ENCODE measurements at places on chromosomes 1 and 21.

- peak overlapping the region; percentile 20 for H3K4me3 ChIP-seq
Measured at GRCh38 chr1:204545881-204546280, 29.7 kb downstream of the MDM4 start.

- H3K4me3 ChIP-seq = no peak overlapping the region
- no peaks in the 10 kb centered on the region for H3K36me3 ChIP-seq
- no peak for DNase-seq
- no peak overlapping the region for H3K27ac ChIP-seq
Measured at GRCh38 chr21:33033961-33034413, 8.3 kb downstream of the OLIG2 start.

DNA sequence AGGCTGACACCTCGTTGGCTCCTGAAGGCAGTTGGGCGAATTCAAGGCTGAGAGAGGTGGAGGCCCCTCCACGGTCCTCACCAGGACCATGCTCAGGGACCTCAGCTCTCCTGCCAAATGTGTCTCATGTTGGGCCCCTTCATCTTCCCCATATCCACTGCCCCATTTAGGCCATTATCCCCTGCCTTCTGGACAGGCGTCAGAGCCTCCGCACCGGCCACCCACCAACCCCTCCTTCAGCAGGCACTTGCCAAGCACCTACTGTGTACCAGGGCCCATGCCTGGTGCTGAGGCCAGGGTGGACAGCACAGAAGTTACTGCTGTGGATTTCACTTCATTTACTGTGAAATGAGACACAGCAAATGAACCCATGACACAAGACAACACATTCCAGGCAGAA is 325.8 kb downstream of the MATN1 start:
- H3K4me1 ChIP-seq = no peaks in the 10 kb centered on the region
- no peak for DNase-seq
- H3K36me3 ChIP-seq = no peaks in the 10 kb centered on the region
- H3K27ac ChIP-seq = no peak overlapping the region
- peaks cover 16% of the 10 kb centered on the region for H3K27me3 ChIP-seq

GRCh38 chr1:154744352-154745035 is 125.6 kb downstream of the KCNN3 start:
- no peaks in the 10 kb centered on the region for H3K27me3 ChIP-seq
- H3K4me1 ChIP-seq = peaks cover 60% of the 10 kb centered on the region
- DNase-seq = no peak
- no peaks in the 10 kb centered on the region for H3K36me3 ChIP-seq

GRCh38 chr1:64363616-64364015 is 106.3 kb upstream of the CACHD1 start:
- H3K4me3 ChIP-seq = no peak overlapping the region
- no peaks in the 10 kb centered on the region for H3K4me1 ChIP-seq
- no peak for DNase-seq
- H3K27ac ChIP-seq = no peak overlapping the region
- H3K27me3 ChIP-seq = no peaks in the 10 kb centered on the region

DNA sequence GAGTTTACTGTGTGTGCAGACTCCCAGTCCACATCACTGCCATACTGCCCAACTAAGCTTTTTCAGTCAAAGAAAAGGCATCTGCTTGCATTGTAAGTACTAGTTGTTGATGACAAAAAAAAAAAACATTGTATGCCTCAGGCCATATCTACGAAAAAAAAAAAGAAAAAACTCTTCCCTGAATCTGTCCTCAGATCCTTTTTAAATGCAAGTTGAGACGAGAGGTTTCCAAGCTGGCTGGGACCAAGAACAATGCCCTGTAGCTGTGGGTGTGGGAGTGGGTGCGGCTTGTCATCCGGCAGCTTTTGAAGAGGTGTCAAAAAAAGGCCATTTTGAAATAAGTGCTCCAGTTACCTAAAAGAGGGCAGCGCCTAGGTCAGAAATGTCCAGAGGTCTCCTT is 29.2 kb upstream of the HHAT start:
- H3K27ac ChIP-seq = no peak overlapping the region
- H3K4me1 ChIP-seq = no peaks in the 10 kb centered on the region
- H3K36me3 ChIP-seq = no peaks in the 10 kb centered on the region
- H3K4me3 ChIP-seq = no peak overlapping the region
- DNase-seq = no peak

- DNase-seq = no peak
- no peak overlapping the region for H3K27ac ChIP-seq
- H3K4me3 ChIP-seq = no peak overlapping the region
- peaks cover 77% of the 10 kb centered on the region for H3K36me3 ChIP-seq
- H3K27me3 ChIP-seq = no peaks in the 10 kb centered on the region
- H3K4me1 ChIP-seq = no peaks in the 10 kb centered on the region
Measured at GRCh38 chr1:42191319-42191718, 26.8 kb upstream of the GUCA2A start.

DNA sequence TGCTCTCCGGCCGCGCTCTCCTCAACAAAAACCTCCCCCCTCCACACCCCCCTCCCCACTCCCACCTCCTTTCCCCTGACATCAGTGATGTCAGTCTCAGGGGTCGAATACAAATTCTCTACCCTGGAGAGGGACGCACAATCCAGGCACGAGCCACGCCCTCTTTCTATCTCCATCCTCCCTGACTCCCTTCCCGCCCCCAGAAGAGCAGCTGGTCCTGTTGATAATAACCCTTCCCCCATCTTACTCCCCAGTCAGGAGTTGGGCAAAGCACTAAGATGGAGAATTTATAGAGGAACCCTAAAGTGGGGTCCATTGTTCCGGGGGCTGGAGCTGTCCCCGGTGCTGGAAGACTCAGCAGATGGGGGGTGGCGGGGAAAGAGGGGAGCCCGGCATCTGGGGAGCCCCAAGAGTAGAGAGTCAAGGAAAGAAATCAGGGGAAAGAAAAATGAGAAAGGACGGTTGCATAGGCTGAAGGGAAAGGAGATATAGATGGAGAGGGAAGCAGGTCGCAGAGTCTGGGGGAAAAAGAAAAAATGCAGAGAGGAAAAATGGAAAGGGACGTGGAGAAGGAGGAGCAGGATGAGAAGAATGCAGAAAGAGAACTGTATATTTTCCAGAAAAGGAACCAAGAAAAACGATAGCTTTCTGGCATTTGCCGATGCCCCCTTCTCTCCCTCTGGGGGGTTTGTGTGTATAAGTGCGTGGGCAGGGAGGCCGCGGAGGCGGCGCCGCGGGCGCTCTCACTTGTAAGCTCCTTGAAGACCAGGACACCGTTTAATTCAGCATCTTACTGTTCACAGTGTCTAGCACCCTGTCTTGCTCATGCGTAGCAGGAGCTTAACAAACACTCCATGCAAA is at the start of gene CELF3:
CELF3 (minus strand) TSS at position 33 of the 861 bp plus-strand sequence. CDS start 783 bp downstream, outside the sequence.
- H3K4me3 ChIP-seq = no peak within 1 kb of the TSS
- no peaks in the 10 kb centered on the region for H3K4me1 ChIP-seq
- no peak within 1 kb of the TSS for H3K27ac ChIP-seq
- peaks cover 63% of the 10 kb centered on the region for H3K27me3 ChIP-seq
- H3K36me3 ChIP-seq = no peaks in the 10 kb centered on the region

DNA sequence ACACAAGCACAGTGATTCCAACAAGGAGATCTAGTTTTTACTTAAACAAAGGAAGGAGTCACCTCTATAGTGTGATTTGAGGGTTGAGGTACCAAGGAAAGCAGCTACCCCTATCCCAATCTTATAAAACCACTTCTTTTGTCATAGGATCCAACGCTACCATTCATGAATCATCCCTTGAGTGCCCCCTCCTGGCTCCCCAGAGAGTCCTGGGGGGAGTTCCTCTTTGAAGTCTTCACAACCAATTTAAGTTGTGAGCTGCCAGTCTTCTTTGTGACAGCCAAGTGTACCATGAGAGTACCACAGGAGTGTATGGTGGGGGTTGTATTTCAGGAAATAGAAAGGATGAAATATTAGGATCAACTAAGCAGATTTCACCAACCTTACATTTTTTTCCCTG is 39.1 kb upstream of the NHLH2 start:
- no peaks in the 10 kb centered on the region for H3K4me1 ChIP-seq
- H3K4me3 ChIP-seq = no peak overlapping the region
- DNase-seq = no peak
- no peak overlapping the region for H3K27ac ChIP-seq

DNA sequence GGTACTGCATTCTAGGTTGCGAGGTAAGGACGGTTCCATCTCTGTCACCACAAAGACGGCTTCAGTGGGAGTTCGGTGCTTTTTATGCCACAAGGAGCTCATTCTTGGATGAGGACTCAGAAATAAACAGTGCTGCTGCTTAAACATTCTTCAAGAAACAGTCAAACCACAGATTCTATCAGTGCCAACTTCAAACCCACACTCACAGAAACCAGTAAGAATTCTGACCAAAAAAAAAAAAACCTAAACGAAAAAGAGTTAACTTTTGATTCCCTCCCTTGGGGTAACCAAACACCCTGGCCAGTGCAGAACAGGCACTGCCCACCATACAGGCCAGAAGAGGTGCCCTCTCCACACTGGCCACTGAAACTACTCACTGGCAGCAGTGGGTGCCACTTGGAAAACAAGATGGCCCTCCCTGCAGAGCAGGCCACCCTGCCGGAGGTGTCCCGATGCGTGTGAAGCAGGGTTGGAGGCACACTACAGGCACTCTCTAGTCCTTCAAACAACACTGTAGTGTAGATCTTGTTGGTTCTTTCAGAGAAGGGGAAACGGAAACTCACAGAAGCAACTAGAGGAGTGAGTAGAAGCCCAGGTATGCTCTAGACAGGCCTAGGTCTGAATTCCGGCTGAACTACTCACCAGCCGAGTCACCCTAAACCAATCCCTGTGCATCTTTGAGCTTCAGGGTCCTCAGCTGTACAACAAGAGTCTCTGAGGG is 87.3 kb upstream of the TLR5 start:
- DNase-seq = peak; percentile 44
- H3K27me3 ChIP-seq = peaks cover 5% of the 10 kb centered on the region
- peak overlapping the region; percentile 69 for H3K27ac ChIP-seq
- H3K4me1 ChIP-seq = peaks cover 72% of the 10 kb centered on the region
- H3K36me3 ChIP-seq = no peaks in the 10 kb centered on the region

- H3K4me3 ChIP-seq = no peak overlapping the region
- DNase-seq = no peak
- H3K4me1 ChIP-seq = no peaks in the 10 kb centered on the region
- H3K27me3 ChIP-seq = no peaks in the 10 kb centered on the region
Measured at GRCh38 chr1:173392895-173393658, 84.1 kb upstream of the PRDX6 start.

- H3K4me1 ChIP-seq = no peaks in the 10 kb centered on the region
- no peak overlapping the region for H3K4me3 ChIP-seq
- H3K36me3 ChIP-seq = no peaks in the 10 kb centered on the region
- no peak overlapping the region for H3K27ac ChIP-seq
Measured at GRCh38 chr1:168098534-168099320, 38.0 kb downstream of the GPR161 start.

DNA sequence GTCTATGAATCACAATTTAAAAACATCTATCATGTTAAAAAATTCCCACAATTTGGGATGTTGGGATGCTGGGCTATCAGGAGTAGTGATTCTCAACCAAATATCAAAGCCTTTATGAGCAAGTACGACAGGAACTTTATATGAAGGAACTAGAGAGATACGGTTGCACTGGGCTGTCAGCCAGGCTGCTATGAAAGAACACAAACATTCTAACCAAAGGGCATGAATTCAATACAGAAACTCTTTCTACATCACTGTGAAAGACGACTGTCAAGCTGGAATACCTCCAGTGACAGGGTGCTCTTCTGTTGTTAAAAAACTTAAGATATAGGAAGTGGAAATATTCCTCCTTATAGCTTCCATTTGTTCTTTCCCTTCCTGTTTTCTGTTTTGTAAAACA is 9.8 kb downstream of the CACNA1E start:
- no peaks in the 10 kb centered on the region for H3K36me3 ChIP-seq
- H3K27ac ChIP-seq = no peak overlapping the region
- H3K4me3 ChIP-seq = no peak overlapping the region
- peaks cover 2% of the 10 kb centered on the region for H3K27me3 ChIP-seq

GRCh38 chr1:185880779-185881333 is 146.7 kb downstream of the HMCN1 start:
- no peak overlapping the region for H3K4me3 ChIP-seq
- H3K27me3 ChIP-seq = no peaks in the 10 kb centered on the region
- no peaks in the 10 kb centered on the region for H3K36me3 ChIP-seq
- no peak overlapping the region for H3K27ac ChIP-seq
- DNase-seq = no peak
- no peaks in the 10 kb centered on the region for H3K4me1 ChIP-seq

DNA sequence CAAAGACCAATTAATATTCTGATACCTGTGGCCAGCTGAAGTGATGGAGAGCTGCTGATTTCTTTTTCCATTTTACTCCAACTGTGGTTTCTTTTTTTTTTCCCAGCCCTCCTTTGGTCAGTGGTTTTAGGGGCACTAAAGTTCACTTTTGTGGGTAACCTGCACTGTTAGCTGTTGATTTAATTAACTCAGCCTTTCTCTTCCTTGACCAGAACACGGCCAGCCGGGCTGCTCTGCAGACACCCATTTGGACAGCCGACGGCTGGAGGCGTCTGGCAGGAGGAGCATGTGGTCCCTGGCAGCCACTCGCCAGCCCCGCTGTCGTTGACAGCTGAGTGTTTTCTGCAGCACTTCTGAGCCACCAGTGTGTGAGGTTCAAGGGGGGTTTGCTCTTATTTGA is 136.2 kb upstream of the RUNX3 start:
- H3K27ac ChIP-seq = peak overlapping the region; percentile 52
- DNase-seq = no peak
- peaks cover 72% of the 10 kb centered on the region for H3K4me1 ChIP-seq
- H3K36me3 ChIP-seq = no peaks in the 10 kb centered on the region
- H3K27me3 ChIP-seq = no peaks in the 10 kb centered on the region

DNA sequence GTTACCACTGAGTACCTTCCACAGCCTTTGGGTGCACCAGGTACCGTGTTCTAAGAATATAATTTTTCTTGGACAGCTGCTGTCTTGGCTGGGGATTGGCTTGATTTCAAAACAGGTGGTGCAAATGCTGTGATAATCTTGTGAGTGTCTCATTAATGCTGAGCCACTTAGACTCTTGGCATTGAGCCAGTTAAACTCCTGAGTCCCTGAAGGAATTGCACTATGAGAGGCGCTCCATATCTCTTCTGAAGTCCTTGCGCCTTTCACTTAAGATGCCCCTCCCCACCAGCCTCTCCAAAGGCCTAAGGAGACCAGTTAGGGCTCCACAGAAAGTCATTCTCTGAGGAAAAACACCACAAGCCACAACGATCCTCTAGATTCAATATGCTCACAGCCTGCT is 51.0 kb downstream of the BACH1 start:
- H3K27ac ChIP-seq = no peak overlapping the region
- H3K4me3 ChIP-seq = no peak overlapping the region
- peaks cover 2% of the 10 kb centered on the region for H3K36me3 ChIP-seq
- H3K27me3 ChIP-seq = no peaks in the 10 kb centered on the region
- H3K4me1 ChIP-seq = no peaks in the 10 kb centered on the region

GRCh38 chr1:165408518-165408917 is 36.4 kb downstream of the RXRG start:
- no peak for DNase-seq
- no peaks in the 10 kb centered on the region for H3K4me1 ChIP-seq
- H3K4me3 ChIP-seq = no peak overlapping the region
- H3K36me3 ChIP-seq = no peaks in the 10 kb centered on the region
- H3K27ac ChIP-seq = no peak overlapping the region

- no peaks in the 10 kb centered on the region for H3K36me3 ChIP-seq
- no peaks in the 10 kb centered on the region for H3K27me3 ChIP-seq
- H3K4me1 ChIP-seq = no peaks in the 10 kb centered on the region
- no peak for DNase-seq
Measured at GRCh38 chr1:97201641-97202040, 480.1 kb downstream of the PTBP2 start.

- no peaks in the 10 kb centered on the region for H3K36me3 ChIP-seq
- no peak overlapping the region for H3K4me3 ChIP-seq
- no peaks in the 10 kb centered on the region for H3K27me3 ChIP-seq
- no peak overlapping the region for H3K27ac ChIP-seq
Measured at GRCh38 chr1:13469343-13469742, 44.5 kb downstream of the LRRC38 start.
